ENCODE measurements at places on chromosomes 11 and 22.

DNA sequence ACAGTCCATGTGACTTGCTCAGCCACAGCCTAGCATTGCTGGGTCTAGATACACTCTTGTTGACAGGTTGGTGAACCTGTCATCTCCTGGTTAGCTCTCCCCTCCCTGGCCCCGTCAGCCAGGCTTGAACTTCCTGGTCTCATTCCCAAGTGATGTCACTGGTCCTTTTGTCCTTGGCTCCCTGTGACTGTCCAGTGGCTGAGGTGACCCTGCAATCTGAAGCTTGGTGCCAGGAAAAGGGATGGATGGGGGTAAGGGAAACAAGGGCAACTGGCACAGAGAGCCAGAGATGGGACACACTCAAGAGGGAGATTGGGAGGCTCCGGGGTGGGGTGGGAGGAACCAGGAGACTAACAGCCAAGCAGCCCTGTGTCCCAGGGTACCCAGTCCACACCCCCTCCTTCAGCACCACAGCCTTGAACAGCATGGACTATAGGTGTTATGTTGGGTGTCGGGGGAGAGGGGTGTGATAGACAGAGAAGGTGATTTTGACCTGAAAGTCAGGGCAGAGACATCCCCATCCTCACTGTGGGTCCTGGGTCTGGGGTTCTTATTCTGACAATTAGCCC is 63.8 kb upstream of the THY1 start:
- no peak for DNase-seq

DNA sequence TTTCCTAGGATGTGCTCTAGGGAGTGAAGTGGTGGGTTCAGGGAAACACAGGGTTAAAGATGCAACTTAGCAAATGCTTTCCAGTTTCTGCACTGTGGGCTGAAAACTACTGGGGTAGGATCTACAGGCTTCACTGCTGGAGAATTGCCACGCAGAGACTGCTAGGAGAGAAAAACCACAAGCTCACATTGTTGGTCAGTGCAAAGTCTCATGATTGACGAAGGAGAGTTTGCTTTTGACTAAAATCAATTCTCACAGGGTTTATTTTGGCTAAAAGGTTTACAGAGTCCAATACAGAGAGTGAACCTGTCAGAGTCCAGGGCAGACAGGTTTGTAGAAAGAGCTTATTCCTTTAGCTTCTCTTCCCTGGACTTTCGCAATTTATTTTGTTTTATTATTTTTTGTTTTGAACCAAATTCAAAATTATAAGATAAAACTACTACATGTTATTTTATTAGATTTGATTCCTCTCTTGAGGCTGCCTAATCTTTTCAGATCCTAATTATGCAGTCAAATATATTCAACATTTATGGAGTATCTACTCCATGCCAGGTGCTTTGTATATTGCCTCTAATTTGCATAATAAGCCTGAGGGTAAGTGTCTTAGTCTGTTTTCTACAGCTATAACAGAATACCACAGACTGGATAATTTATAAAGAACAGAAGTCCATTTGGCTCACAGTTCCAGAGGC is 64.7 kb downstream of the MTNR1B start:
- DNase-seq = no peak

DNA sequence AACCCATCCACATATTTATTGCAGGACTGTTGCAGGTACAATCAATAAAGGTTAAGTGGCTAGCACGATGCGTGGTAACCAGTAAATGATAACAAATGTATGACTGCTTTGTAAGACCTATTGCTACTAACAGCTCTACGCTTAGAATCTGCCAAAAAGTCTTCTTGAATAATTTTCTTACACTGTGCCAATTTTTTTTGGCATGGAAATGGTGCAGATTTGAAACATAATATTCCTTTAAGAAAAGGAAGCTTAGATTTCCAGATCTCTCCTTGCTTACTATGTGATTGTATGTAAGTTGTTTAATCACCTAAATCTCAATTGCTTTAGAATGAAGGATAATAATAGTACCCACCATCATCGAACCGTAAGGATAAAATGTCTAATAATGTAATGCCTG is 192.0 kb downstream of the LRRC4C start:
- DNase-seq = no peak

GRCh38 chr11:7532405-7533145 is 18.8 kb downstream of the PPFIBP2 start:
- DNase-seq = no peak

DNA sequence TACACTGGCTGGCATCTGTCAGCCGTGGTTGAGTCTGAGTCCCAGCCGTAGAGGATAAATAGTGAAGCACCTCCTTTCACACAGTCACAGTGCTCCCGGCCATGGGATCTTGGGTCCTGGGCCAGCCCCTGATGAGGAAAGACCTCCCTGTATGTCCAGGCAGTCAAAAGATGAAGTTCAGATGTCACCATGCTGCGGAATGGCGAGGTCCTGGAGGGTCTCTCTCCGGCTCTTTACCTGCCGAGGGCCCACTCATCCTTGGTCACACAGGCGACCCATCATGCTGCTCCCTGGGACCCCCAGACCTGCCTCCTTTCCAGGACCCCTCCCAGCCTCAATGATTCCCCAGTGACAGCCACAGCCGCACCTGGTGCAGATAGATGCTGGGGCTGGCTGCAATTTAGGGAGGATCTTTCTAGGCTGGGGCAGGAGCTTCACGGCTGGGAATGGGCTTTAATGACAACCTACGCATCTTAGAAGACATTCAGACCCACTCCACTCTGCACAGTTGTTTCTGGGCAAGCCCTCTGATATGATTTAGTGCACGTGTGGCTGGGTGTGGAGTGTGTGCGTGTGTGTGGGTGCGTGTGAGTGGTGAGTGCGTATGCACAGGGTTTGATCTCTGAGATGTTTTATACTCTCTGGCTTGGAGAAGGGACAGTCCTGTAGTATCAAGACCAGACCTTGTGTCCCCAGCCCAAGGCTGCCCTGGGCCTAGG is 79.7 kb downstream of the FBLN1 start:
- DNase-seq = no peak

DNA sequence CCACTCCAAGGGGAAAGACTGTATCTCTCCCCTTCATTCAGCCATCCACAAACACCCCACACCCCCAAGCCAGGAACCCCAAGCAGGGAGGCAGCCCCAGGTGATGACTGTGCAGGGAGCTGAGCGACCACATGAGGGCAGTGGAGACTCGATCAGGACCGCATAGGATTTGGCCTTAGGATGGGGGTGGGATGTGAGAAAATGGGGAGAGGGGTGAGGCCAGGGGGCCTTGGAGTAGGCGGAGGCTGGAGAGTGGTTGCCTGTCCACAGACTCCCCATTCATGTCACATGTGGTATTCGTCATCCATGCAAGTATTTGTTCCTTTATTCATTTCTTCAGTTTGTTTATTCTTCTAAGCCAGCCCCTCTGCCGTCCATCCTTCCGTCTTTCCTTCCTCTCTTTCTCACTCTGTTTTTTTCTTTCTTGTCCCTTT is 2.7 kb upstream of the RHOD start:
- DNase-seq = no peak

- no peak for DNase-seq
Measured at GRCh38 chr11:16977994-16978315, 36.3 kb downstream of the PLEKHA7 start.

DNA sequence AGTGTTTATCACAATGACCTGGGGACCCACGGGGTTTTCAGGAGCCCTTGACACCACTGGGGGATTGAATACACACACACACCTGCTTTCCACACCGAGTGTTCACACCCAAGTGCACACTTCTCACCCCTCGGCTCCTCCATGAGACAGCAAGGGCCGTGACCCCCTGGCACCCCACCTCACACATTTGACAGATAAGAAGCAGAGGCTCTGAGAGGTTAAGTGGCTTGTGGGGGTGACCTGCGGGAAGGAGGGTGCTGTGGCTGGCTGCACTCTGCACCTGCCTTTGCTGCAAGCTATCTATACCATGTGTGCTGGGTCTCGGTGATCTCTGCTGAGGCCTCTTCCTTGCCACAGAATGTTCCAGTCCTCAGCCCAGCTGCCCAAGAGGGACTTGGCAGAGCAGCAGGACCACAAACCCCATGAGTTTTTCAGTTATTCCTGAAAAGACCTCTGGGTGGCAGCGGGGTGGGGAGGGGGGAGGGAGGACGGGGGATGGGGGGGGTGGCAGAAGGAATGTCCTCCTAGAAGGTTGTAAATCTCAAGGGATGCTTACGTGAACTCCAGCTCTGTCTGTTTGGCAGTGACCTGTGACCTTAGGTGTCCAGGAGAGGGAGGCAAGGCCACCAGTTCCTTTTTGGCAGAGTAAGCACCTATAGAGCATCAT is 47.9 kb upstream of the RFPL3 start:
- no peak for DNase-seq

DNA sequence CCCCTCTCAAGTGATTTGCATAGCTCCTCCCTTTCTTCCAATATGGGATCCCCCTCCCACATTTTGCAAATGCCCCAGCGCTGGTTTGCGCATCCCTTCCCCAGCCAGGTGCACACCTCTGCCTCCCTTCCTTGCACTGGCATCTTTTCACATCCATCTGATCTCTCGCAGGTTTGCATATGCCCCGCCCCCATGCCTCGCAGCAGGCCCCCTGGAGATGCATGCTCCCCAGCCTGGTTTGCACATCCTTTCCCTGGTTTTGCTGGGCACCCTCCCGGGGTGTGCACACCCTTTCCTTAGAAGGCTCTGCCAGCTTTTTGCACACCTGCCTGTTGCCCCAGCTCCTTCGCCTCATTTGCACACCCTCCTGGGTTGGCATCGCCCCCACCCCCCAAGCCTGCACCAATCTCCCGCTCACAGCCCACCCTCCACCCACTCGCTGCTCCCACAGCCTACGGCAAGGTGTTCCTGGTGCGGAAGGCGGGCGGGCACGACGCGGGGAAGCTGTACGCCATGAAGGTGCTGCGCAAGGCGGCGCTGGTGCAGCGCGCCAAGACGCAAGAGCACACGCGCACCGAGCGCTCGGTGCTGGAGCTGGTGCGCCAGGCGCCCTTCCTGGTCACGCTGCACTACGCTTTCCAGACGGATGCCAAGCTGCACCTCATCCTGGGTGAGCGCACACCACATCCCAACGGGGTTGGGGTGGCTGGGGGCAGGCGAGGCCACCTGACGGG is 917 bp downstream of the RPS6KA4 start:
- no peak for DNase-seq

DNA sequence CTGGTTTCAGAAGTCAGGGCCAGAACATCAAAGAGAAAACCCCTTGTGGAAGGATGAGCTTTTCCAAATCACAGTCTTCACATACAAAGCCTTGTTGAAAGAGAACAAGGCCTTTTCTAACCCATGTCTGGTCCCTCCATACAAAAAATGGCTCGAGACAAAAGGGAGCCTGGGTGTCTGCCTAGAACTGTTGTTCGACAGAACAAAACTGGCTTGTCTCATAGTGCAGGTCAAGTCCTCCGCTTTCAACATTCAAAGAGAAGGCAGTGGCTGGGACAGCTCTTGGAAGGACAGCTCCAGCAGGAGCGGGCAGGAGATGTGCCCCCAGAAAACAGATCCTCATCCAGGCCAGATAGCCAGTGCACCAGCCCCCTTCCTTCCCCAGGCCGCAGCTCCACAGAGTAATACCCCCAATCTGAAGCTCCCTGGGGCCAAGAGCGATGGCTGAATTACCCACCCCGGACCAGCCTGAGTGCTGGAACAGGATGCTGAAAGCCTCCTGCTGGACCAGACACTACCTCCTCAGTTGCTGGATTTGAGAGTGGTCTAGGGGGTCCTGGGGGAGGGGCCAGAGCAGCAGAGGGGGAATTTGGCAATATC is 27.6 kb downstream of the USH1C start:
- DNase-seq = no peak

GRCh38 chr11:32030875-32031503 is 59.9 kb upstream of the RCN1 start:
- DNase-seq = no peak

DNA sequence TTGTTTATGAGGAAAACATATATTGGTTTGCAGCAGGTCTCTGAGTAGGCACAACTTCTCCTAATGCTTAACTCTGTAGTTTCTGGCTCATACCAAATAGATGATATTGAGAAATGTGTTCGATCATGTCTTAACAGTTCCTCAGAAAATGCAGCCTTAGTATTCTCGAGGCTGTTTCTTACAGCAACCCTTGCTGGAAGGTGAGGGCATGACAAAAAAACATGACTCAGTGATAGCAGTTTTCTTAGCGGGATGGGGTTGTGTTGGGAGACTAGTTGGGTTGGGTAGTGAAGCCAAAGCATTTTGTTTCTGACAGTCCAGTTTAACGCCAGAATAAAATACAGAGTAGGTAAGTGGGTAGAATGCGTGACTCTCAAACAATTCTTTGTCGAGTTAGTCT is 94.7 kb upstream of the PARVA start:
- DNase-seq = no peak

DNA sequence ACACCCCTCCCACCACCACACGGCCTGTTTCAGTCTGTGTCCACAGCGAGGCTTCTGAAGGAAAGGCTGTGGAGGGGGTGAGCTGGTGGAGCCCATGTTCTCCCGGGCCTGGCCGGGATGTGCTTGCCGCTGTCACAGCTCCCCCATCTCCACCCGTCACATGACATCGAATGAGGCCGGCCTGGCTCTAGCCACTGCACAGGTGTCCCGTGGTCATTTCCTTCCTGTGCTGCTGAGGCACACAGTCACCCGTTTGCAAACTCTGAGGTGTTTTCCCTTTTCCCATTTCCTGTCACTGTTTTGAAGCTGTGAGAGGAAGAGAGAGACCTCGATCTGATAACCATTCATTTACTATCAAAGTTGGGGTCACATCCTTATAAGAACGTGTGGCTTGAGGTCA is 55.7 kb upstream of the CLDN5 start:
- DNase-seq = peak; percentile 73

GRCh38 chr11:90133560-90134477 is 644 bp upstream of the NAALAD2 start:
- DNase-seq = no peak

DNA sequence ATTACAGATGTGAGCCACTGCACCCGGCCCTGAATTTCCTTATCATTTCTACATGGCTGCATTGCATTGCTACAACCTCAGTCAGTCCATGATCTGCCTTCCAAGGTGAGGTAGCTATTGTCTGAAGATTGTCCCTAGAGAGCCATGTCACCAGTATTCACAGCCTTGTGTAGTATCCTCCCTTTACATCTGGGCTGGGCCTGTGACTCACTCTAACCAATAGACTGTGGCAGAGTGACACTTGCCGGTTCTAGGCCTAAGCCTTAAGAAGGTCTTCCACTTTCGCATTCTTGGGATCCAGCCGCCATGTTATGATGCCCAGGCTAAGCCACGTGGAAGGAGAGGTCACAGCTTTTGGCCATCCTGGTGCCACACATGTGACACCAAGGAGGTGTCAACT is 10.1 kb upstream of the PLEKHB1 start:
- DNase-seq = no peak

DNA sequence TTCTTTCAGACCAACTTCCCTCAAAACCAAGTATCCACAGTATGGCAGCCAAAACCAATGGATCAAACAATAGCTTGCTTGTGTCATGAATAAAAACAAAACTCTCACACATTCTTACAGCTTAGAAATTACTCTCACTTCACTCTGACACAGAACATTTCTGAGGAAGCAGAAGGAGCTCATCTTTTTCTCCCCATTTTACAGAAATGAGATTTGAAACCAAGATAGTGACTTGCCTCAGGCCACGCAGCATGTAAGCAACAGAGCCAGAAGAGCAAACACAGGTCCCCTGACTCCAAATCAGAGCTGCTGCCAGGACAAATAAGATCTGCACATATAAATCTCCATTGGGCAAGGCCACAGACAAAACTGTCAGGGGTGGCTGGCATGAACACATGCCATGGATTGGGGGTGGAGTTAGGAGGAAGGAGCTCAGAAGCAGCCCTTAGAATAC is 64.8 kb downstream of the RAB30 start:
- DNase-seq = no peak

GRCh38 chr11:9020916-9021315 is 17.1 kb upstream of the NRIP3 start:
- DNase-seq = no peak

GRCh38 chr11:29009426-29009825 is 901.2 kb downstream of the METTL15 start:
- no peak for DNase-seq

- DNase-seq = no peak
Measured at GRCh38 chr11:57214098-57214417, 23.0 kb downstream of the APLNR start.
